ENCODE measurements at places on chromosomes 7 and 10.

GRCh38 chr7:25048444-25048834 is 68.5 kb upstream of the OSBPL3 start:
- DNase-seq, result no peak

DNA sequence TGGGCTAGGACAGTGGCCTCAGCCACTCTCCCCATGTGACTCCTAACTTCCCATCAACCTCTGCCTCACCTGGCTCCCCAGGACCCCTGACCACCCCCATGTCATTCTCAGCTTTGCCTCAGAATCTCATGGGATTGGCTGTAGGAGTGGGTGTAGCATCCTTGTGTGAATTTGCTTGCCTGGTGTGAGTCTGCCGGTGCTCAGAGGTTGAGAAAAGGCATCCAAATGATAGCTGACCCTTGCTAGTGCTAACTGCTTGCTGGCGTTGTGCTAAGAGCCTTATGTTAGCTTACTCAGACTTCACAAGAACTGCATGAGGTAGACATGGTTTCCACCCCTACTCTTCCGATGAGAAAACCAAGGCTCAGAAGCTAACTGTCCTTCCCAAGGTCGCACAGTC is 74.2 kb downstream of the COL13A1 start:
- no peak for DNase-seq

DNA sequence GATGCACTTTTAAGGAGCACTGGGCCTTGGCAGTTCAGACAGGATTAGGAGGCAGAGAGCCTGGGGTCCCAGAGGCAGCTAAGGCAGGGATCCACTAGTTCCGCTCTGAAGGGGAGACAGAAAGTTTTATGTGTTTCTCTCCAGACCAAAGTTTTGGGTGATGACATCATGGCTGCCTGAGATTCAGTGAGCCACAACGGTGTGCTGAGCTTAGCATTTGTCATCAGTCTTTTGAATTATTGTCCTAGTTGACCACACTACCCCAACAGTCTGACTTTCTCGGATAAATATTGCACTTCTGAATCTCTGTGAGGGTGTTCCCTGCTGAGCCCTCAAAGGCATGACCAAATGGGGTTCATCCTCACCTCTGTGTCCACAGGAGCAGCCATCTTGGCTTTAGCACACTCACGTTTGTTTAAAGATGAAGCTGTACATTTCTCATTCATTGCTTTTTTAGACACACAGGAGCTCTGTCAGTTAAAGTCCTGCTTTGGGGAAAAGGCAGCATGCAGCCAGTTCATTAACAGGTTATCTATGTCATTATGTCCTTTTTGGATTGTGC is 297.7 kb upstream of the LRGUK start:
- no peak for DNase-seq

DNA sequence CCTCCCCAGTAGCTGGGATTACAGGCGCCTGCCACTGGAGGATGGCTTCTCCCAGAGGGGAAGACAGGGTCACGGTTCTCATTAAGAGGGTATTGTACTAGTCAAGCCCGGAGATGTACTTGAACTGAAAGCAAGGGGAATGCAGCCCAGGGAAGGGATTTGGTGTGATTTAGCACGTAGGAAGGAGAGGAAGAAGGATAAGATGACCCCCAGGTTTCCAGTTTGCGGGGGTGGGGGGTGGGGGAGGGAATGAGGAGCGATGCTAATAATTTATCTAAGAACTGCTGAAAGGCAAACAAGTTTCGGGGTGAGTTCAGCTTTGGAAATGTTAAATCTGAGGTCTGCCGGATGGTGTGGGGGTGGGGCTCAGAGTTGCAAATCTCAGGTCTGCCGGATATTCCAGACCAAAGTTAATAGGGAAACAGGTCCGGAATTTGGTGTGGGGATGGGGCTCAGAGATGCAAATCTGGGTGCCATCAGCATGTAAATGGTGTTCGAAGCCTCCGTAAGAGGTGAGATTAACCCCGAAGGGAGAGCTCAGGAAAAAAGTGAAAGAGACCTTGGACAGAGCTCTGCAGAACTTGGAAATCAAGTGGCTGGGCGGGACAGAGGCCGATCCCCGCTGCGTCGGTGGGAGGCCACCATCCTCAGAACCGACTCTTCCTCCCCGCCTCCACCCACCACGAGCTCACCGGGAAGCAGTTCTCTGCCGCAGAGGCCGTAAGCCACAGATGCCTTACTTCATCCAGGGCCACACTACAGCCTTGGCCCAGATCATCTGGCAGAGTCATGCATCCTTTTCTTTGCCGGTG is 1.6 kb upstream of the SEPHS1 start:
- DNase-seq, result no peak

DNA sequence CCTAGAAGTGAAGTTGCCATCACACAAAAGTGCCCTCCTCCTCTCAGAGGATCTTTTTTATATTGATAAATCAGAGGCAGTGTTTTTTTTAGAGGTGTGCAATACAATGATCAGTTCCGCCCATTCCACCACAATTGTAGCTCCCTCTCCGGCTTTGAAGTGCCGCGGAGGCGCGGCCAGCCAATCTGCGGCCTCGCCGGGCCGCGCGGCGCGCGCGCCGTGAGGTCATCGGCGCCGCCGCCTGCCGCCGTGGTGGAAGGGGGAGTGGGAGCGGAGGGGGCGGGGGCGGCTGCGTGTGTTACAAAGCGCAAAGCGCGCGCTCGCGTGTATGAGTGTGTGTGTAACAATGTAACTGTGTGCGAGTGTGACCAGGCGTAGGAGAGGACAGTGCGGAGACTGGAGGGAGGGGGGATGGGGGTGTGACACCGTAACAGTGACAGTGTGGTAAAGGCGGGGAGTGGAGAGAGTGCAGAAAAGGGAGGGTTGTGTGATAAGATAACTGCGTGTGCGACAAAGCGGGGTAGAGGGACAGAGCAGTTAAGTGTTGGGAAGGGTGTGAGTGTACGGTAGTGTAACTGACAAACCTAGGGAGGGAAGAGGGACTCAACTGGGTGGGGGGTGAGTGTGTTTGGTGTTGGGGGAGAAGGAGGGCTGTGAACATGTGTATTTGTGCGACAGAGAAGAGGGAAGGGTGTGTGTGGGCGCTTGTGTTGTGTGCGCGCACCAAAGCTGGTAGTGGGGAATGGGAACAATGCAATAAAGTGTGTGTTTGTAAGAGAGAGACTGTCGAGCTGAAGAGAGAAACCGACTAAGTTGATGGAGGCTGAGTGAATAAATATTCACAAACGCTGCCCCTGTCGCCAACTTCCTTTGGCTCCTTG is at the start of gene SP8:
TSS of gene SP8 (minus strand) at position 108 of the 881 bp plus-strand sequence. CDS start at position 20, 88 bp downstream.
- DNase-seq, result no peak

- DNase-seq, result no peak
Observed at GRCh38 chr7:84746353-84746752, 440.5 kb downstream of the SEMA3D start.

DNA sequence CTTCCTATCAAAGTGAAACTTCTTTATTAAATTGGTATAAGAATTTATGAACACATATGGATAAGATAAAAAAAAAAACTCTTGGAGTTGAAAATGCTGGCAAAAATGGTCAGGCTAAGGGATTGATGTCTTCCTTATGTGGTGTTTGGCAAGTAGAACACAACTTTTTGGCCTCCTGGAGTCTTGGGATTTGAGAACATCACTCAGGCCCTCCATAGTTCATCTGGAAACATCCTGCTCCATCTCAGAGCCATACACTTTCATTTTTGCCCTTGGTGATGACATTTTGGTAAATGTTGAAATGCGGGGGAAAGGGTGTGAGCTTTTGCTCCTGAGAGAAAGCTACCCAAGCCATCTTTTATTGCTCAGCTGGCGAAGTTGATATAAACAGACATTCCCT is 27.5 kb upstream of the BTBD16 start:
- DNase-seq, result no peak

DNA sequence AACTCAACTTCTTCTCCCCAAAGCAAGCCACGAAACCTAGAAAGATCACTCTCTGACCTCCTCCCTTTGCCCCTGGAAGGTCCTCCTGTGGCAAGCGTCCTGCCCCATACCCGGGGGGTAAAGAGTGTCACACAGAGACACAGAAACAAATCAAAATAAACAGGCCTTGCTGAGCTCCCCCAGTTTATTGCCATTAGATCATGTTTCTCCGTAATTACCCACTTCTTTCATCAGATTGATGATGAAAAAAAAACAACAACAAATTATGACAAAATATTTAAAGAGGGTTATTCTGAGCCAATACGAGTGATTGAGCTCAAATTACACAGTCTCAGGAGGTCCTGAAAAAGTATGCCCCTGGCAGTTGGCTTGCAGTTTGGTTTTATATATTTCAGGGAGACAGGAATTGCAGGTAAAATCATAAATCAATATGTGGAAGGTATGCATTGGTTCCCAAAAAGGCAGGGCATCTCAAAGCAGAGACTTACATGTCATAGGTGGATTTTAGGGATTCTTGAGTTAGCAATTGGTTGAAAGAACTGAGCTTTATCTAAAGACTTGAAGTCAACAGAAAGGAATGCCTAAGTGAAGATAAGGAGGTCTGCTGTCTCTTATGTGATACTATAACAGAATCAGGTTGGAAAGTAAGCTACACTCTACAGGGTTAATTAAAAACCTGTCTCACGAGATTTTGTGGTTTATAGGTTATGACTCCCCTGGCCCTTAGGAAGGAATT is 86.2 kb downstream of the APBB1IP start:
- DNase-seq, result no peak

DNA sequence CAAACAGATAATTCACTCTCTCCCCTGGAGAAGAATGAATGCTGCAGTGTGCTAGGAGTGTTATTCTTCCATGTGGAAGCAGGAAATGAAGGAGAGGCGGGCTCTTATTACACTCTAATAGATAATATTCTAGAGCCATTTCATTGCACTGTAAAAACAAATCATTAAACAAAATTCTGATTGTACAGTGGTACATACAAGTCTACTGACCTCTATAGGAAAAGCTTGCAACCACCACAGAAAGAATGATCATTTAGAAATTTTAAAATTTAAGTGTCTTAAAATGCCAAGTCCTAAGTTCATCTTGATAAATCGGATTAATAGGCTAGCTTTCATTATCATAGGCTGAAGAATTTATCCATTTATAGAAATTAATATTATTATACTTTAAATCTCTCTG is 960.3 kb upstream of the LRRN3 start:
- no peak for DNase-seq

GRCh38 chr7:37540917-37541316 is 92.3 kb upstream of the ELMO1 start:
- DNase-seq, result no peak

DNA sequence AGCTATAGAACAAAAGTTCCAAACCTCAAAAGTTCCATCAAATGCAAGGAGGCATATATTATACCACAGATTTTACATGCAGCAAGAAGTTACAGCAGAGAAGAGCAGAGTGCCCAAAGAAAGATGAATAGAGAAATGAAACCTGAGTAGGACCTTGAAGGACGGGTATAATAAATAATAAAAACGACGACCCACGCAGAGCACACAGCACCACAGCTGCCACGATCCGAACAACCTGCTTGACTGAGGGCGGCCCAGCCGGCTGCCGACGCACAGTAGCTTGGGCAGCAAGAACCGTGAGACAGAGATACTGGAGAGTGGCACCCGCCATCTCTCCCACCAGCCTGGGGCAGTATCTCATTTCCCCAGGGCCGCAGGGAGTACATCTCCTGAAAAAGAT is 79.0 kb downstream of the HIPK2 start:
- no peak for DNase-seq

GRCh38 chr10:44312401-44312800 is 72.5 kb downstream of the CXCL12 start:
- no peak for DNase-seq

DNA sequence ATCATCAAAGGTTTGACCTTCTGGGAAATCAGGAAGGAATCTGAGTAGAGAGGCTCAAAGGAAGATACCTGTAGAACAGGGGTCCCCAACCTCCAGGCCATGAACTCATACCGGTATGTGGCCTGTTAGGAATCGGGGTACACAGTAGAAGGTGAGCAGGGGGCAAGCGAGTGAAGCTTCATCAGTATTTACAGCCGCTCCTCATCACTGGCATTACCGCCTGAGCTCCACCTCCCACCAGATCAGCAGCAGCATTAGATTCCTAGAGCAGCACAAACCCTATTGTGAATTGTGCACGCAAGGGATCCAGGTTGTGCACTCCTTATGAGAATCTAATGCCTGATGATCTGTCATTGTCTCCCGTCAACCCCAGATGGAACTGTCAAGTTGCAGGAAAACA is 158.5 kb upstream of the CACNA2D1 start:
- DNase-seq, result no peak

- no peak for DNase-seq
Observed at GRCh38 chr7:128365432-128365831, 3.9 kb upstream of the PRRT4 start.
